ENCODE measurements at places on chromosomes 6 and 20.

- DNase-seq, result no peak
Observed at GRCh38 chr20:36271639-36272546, 34.2 kb upstream of the DLGAP4 start.

GRCh38 chr20:25205277-25206062 is 10.0 kb downstream of the ENTPD6 start:
- DNase-seq, result no peak

GRCh38 chr20:17725094-17725835 is 25.5 kb downstream of the BANF2 start:
- DNase-seq, result no peak

GRCh38 chr20:23519556-23519955 is 28.6 kb downstream of the CST8 start:
- DNase-seq, result no peak

DNA sequence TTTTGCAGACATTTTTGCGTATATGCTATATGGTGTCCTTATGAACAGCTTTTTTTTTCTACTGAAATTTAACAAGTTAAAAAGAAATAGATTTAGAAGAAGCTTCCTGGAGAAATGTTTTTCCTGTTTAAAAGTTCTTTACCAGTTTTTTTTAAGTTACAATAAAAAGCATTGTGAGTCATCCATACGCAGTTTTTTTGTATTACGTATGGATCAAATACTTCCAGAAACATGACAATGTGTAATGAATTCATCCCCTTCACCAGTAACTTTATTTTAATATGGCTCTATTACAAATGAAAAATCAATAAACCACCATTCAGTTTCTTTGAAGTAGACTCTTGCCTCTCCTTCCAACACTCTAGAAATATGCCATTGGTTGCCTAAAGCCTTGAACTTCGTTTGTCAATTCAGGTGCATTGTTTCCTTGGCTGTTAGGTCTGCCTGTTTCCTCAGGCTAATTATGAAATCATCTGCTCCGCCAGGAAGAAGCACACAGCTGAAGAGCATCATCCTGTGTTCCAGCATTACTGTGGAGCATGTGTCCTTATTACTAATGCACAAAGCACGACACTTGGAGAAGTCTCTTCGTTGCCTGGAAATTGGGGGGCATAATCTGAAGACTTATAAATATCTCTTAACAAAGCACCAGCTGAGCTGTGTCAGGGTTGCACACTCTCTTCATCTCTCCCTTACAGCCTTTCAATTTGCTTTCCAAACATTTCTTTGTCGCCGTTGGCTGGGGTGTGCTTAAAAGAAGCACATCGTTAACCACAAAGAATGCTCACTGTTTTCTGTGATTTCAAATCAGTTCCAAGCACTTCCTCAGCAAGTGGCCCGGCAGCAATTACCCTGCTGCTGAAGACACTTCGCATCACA is 9.6 kb downstream of the MOXD1 start:
- no peak for DNase-seq
